Stimulated activated CD8-positive, alpha-beta memory T cell treated with anti-CD3 and anti-CD28 coated beads, Interleukin-7, amount 100 ng/mL, for 48 hours (primary cell): ENCODE measurements at places on chromosomes 3 and 15.

GRCh38 chr15:40909662-40910630, 15.7 kb downstream of the VPS18 start:
- DNase-seq, result no peak

DNA sequence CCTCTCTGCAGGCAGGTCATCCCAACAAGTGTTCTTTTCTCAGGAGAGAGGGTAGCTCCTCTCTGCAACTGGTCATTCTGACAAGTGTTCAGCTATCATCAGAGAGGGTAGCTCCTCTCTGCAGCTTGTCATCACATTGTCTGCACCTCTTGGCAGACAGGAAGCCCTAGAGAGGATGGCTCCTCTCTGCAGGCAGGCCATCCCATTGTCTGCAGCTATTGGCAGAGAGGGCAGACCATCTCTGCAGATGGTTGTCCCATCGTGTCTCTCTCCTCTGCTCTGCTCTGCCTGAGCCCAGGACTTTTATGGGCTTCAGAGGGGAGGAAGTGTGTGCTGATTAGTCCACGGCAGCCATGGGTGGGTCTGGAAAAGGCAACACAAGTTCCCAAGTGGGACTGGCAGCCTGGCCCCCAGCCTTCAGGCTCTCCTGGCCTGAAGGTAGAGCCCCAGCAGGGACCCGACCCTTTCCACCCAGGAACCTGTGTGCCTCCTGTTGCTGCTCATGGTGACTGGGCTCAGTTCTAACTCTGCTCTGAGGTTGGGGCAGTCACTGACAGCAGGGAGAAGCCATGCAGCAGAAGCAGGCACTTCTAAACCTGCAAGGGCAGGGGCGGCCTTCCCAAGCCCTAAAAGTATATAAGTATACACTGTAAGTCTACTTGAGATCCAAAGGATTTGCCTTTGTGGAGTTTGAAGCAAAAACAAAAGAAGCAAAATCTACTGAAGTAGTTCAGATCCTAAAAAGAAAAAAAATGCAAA, 637.9 kb downstream of the PLOD2 start:
- DNase-seq, result no peak

GRCh38 chr3:60573494-60573893, 677.8 kb downstream of the FHIT start:
- no peak for DNase-seq

- DNase-seq, result no peak
These were observed 101.5 kb upstream of the MYO5C start for GRCh38 chr15:52397118-52397517.

DNA sequence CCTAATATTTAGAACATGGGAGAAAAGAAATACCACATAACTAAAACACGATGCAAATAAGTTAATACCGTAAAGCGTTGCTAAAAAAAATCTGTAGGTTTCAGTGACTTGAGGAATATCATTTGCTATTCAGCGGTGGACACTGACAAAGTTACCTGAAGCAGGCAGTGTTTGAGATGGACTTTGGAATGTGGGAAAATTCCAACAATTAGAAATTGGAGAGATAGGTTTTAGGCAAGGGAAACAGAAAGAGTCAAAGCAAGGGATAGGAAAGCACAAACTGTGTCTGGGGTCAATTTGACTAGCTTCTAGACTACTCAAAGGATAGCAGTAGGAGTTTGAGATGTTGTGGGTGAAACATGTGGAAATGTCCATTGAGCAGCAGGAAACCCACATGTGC, 173.0 kb downstream of the TIGIT start:
- no peak for DNase-seq

GRCh38 chr3:187551416-187551815, 118.8 kb downstream of the SST start:
- no peak for DNase-seq

GRCh38 chr15:38217191-38217595, 35.4 kb upstream of the SPRED1 start:
- DNase-seq, result no peak

DNA sequence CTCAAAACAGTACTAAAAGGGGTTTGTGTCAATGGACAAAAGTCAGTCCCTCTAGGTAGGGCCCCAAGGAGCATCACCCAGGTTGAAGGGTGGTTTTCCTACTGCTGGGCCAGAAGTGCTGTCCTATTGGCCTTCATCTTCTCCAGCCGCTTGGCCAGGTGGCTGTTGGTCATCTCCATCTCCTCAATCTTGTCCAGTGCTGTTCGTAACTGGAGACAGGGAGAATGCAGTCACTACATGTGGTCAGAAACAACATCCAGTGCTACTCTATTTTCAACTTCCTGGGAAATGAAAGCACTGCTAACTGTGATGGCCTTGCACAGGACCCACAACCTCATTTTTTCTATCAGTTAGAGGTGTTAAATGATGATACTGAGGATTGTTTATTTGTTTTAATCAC, 60.4 kb downstream of the MLH1 start:
- DNase-seq, result no peak

- no peak for DNase-seq
These were observed 15.9 kb upstream of the DOCK3 start for GRCh38 chr3:50658831-50659230.

GRCh38 chr3:124206225-124207055, 214.5 kb upstream of the ROPN1 start:
- DNase-seq, result no peak
